ENCODE measurements at places on chromosomes 5 and 9. TPM values are rescaled to one million over a fixed set of nuclear protein-coding genes. Genes with fewer than 3 reads are reported as not detected.

MED27 gene
- 15.8 TPM for total RNA-seq

LAMC3 gene
- total RNA-seq: not detected

MARCOL gene
- not detected for total RNA-seq

DNA sequence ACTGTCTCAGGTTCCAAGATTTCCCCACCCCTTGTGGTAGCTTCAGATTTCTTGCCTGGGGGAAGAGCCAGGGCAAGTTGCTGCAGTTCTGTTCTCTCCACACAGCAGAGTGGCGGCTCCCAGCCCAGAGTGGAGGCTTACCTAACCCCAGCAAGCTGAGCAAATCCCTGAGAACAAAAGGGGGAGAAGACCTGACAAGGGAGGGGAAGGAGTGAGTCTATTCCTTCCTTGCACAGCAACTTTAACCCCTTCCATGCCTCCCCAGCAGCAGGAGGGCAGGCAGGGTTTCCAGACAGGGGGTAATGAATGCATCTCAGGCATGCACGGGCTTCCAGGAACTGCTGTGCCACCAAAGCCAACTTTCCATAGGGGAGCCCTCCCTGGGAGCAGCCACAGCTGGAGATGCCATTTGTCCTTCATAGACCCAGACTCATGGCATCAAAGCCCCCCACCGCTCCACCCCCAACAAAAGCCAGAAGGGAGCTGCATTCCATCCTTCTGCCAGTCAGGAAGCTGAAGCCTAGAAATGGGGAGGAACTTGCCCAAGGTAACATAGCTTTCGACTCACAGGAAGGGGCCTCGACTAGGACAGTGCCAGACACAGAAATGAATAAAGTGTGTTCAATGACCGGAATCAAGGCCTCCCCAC lies 28.8 kb upstream of the FAT2 start:
- DNase-seq: no peak

DNA sequence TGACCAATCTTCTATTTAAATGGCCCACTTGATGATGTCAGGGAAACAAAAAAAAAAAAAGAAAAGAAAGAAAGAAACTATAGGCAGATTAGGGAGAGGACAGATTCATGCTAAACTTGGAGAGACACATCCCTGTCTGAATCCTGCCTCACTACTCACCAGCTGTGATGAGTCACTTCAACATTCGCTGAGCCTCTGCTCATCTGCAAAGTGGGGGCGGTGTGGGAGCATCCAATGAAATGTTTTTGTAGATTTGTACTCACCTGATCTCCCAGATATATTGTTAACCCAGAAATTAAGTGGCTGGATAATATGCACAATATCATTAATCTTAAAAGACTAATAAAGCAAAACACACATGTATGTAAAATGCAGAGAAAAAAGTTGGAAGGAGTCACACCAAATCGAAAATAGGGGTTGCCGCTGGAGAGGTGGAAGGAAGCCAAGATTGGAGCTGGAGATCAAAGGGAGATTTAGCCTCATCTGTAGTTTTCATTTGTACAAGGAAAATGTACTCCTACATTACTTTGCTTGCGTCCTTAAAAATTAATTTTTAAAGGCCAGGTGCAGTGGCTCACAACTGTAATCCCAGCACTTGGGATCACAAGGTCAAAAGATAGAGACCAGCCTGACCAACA lies 17.0 kb upstream of the ERGIC1 start:
- DNase-seq: no peak

- peak; percentile 72 for DNase-seq
These were observed 86.5 kb upstream of the TNFAIP8 start for GRCh38 chr5:119269061-119269944.

DNA sequence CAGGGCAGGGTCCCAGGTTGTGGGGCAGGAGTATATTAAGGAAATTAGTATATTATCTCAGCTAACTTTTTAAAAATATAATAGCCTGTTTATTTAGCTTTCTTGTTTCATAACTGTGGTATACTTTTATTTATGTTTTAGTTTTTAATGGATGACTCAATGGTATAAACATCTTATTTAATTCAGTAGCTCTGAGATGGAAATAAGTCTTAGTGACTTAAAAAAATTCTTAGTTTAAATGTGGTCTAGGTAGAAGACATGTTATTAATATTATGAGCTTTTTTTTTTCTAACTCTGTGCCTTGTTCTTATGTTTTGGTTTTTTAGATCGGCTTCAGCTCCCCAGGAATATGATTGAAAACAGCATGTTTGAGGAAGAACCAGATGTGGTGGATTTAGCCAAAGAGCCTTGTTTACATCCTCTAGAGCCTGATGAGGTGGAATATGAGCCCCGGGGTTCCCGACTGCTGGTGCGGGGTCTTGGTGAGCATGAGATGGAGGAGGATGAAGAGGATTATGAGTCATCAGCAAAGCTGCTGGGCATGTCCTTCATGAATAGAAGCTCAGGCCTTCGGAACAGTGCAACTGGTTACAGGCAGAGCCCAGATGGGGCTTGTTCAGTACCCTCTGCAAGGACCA lies 43.1 kb downstream of the LNPEP start:
- no peak for DNase-seq

GRCh38 chr5:146718609-146719008 lies 159.9 kb downstream of the PPP2R2B start:
- peak; percentile 19 for DNase-seq

Data from stomach (tissue), 19 donors.